Progenitor cell of endocrine pancreas (in vitro differentiated cells): ENCODE measurements at places on chromosomes 5 and 9. TPM values are rescaled to one million over a fixed set of nuclear protein-coding genes. Genes with fewer than 3 reads are reported as not detected.

The PLPP7 gene
- total RNA-seq: 3.6 TPM in 2 replicates

The IPPK gene
- total RNA-seq: 10.2 and 10.8 TPM in 2 replicates

The SPATA31E1 gene
- not detected in 2 replicates for total RNA-seq

The ELAVL2 gene
- total RNA-seq: 1.7 and 2.2 TPM in 2 replicates

The PCDHGA6 gene
- 0.60 and 0.80 TPM in 2 replicates for total RNA-seq

The NIPBL gene
- total RNA-seq: 85.6 and 88.0 TPM in 2 replicates

The CARTPT gene
- total RNA-seq: not detected in 2 replicates

The NR4A3 gene
- 1.2 and 1.4 TPM in 2 replicates for total RNA-seq

The PCDHB13 gene
- total RNA-seq: 6.8 and 7.4 TPM in 2 replicates

The PTAR1 gene
- 59.3 and 66.0 TPM in 2 replicates for total RNA-seq

The TAS2R1 gene
- total RNA-seq: 0.22 TPM in 1 of 2 replicates, not detected in the other

The PGM5 gene
- total RNA-seq: 3.6 and 3.9 TPM in 2 replicates

The FOXD1 gene
- total RNA-seq: 0.19 and 0.29 TPM in 2 replicates

The SLC46A2 gene
- not detected in 2 replicates for total RNA-seq

The PCDHGA8 gene
- total RNA-seq: 1.5 and 1.9 TPM in 2 replicates

The DMGDH gene
- total RNA-seq: 0.75 and 0.84 TPM in 2 replicates

The PCDHB10 gene
- 5.5 and 7.2 TPM in 2 replicates for total RNA-seq

The C5orf58 gene
- total RNA-seq: not detected in 2 replicates

The LYRM7 gene
- 5.9 and 6.1 TPM in 2 replicates for total RNA-seq

The NXNL2 gene
- 0.31 TPM in 1 of 2 replicates, not detected in the other for total RNA-seq

The SHISAL2B gene
- total RNA-seq: 0.51 TPM in 1 of 2 replicates, not detected in the other

The IFNA13 gene
- not detected in 2 replicates for total RNA-seq

The CDH18 gene
- total RNA-seq: 1.9 and 3.1 TPM in 2 replicates

The OLFM1 gene
- 1.7 and 1.8 TPM in 2 replicates for total RNA-seq

The DMRT3 gene
- 0.34 and 0.53 TPM in 2 replicates for total RNA-seq

The ERGIC1 gene
- 150 and 158 TPM in 2 replicates for total RNA-seq

The SMIM33 gene
- not detected in 2 replicates for total RNA-seq

The CTSL gene
- total RNA-seq: 38.6 and 47.5 TPM in 2 replicates

The ZNF483 gene
- 20.3 and 21.7 TPM in 2 replicates for total RNA-seq

The IFNK gene
- total RNA-seq: not detected in 2 replicates

The SURF4 gene
- total RNA-seq: 120 and 122 TPM in 2 replicates

The GABRP gene
- total RNA-seq: 3.1 and 5.1 TPM in 2 replicates

The ORM2 gene
- total RNA-seq: 3.2 and 5.4 TPM in 2 replicates

The PITX1 gene
- 12.5 and 16.2 TPM in 2 replicates for total RNA-seq

The KCNV2 gene
- not detected in 2 replicates for total RNA-seq

The IL3 gene
- not detected in 2 replicates for total RNA-seq

The CCDC171 gene
- total RNA-seq: 5.1 and 7.7 TPM in 2 replicates

The ROPN1L gene
- 0.43 TPM in 1 of 2 replicates, not detected in the other for total RNA-seq

The CENPH gene
- 22.2 and 23.8 TPM in 2 replicates for total RNA-seq
